ENCODE measurements at places on chromosomes 7 and 10.

DNA sequence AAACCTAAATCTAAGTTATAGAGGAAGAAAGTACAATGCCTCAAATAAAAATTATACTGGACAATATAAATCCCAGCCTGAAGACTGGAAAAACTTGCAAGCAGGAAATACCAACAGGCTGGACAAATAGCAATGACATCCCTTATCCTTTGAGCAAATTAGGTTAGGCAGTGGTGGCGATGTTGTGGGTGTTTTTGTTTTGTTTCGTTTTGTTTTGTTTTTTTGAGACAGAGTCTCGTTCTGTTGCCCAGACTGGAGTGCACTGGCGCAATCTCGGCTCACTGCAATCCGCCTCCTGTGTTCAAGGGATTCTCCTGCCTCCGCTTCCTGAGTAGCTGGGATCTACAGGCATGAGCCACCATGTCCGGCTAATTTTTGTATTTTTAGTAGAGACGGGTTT, 57.3 kb upstream of the TES start:
- DNase-seq = no peak

- DNase-seq = no peak
Observed at GRCh38 chr7:127652333-127653248, 597 bp downstream of the SND1 start.

- no peak for DNase-seq
Observed at GRCh38 chr10:112136486-112137153, 46.9 kb downstream of the GPAM start.

DNA sequence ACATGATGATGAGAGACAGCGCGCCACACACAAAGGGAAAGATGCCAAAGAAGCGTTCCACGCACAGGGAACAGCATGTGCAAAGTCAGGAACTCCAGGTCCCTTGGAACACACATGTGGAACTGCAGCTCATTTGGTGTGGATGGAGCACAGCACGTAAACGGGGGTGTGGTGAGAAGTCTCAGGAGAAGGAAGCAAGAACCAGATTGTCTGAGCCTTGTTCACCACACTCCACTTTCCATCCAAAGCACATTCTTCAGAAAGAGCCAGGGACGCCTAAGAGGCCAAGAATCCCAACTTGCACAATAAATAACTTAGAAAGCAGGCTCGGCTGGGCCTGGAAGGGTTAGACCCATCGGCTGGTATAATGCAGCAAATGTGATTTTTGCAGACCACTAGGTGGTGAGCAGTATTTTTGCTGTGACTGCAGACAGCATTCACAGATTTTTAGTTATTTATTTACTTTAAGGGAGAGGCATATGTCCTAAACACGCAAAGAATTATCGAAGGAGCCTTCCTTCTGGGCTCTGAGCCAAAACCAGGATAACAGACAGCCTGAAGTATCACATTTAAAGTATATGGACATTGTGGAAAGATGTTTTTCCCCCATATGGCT, 27.9 kb upstream of the ASCC1 start:
- DNase-seq = no peak

DNA sequence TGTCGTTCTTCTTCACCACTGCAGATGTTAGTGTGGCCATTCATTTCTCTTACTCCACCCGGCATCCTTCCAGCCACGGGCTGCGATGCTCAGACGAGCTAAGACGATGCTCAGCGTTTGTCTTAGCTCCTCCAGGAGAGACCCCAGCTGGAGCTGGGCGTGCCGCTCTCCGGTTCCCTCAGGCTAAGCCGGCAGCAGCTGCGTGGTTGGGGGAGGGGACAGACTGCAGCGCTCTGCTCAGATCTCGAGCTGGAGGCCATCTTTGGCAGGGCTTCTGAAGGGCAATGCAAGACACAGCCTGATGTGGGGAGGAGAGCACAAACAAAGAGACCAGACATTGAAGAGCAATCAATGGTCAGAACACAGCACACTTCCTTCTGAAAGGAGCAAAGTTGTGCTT, 4.8 kb downstream of the INA start:
- DNase-seq = no peak

GRCh38 chr7:36736090-36736898, 12.0 kb upstream of the AOAH start:
- no peak for DNase-seq
